ENCODE measurements at places on chromosomes 13 and 19.
A peak's percentile ranks its signal among the peaks of the same experiment; 100 is the strongest.

DNA sequence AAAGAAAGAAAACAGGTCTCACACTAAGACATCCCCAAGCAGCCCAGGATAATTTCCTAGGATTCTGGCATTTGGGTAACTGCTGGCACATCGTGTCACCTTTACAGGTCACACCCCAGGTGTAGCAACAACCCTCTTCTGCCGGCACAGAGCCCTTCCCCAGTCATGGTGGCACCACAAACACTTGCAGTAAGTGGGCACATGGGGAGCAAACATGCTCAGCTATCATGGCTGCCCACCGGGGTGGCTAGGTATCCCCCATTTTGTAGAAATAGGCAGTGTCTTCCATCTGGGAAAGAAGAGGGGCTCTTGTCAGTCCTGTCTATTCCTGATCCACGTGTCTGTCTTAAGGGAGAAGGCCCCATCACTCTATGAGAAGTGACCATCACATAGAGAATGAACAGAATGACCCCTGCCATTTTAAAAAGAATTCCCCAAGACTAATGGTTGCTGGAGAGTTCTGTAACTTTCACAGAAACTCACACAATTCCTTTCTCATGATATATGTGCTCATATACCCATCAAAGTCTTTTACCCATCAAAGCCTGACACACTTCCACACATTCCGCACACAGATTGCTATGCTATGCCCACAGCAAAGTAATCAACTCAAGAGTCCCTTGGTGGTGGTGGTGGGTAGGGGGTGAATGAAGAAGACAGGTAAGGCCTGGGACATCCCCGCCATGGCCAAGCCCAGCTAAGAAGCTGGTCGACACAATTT, 33.3 kb downstream of the BRD4 start:
- no peak for DNase-seq

DNA sequence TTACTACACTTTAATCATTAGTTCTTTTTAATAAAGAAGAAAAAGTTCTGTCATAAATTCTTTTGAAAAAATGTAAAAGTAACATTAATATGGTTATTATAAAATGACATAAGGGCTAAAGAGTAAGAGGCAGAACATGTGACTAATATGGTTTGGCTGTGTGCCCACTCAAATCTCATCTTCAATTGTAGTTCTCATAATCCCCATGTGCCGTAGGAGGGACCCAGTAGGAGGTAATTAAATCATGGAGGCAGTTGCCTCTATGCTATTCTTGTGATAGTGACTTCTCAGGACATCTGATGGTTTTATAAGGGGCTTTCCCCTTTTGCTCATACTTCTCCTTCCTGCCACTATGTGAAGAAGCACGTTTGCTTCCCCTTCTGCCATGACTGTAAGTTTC, 104.5 kb downstream of the UGGT2 start:
- no peak for DNase-seq

DNA sequence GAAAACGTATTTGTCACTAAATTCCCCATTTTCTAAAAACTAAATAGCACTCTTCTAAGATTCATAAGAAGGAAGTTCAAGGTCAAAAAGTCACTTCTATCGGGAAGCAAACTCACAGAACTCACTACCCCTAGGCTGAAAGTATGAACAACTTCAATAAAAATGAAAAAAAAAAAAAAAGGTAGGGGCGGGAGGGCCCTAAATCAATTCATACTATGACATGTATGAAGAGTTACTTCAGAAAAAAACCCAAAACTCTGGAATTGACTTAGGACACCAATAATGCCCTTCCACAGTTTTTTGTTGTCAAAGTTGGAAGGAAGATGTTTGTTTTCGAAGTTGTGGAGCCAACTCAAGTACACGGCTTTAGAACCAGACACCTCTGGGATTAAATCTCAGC, 1.1 kb downstream of the SUCLA2 start:
- DNase-seq = no peak

GRCh38 chr13:88623150-88623549, 952.0 kb downstream of the SLITRK5 start:
- DNase-seq = no peak

GRCh38 chr19:15123900-15124299, 16.7 kb downstream of the SYDE1 start:
- DNase-seq = no peak

DNA sequence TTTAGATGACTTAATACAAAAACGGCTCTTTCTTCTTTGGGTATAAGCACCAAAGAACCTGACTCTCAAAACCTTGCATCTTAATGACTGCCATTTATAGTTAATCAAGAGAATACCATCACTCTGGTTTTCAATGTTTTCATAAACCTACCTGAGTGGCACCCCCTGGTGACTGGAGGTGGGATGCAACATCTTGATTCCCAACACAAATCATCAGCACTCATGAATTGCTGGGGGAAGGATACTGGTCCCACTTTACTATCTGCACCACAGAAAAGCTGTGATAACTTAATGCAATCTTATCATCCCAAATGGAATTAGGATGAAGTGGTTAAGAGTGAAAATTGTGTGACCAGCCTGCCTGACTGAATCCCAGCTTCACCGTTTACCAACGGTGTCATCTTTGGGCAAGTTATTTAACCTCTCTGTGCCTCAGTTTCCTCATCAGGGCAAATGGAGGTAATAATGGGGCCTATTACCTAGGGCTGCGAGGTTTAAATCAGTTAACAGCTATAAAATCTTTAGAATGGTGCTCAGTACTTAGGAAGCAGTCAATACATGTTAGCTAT, 366.4 kb downstream of the KLF12 start:
- no peak for DNase-seq

DNA sequence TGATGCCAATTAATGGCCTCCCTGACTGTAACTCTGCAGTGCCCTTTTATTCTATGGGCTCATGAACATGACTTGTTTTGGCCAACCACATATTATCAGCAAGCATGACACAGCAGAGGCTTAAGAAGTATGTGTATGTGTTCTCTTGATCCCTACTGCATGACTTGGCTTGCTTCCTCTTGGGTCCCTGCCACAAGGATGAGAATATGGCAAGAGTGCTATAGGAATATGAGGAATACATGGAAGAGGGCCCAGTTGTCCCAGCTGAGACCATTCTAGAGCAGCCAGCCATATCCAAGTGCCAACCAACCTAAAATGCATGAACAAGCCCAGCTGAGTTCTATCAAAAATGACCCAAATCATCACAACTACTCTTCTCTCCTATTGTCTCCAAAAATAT, 576.7 kb upstream of the PCDH9 start:
- DNase-seq = no peak

GRCh38 chr19:10514211-10515145, 2.8 kb downstream of the S1PR5 start:
- no peak for DNase-seq

DNA sequence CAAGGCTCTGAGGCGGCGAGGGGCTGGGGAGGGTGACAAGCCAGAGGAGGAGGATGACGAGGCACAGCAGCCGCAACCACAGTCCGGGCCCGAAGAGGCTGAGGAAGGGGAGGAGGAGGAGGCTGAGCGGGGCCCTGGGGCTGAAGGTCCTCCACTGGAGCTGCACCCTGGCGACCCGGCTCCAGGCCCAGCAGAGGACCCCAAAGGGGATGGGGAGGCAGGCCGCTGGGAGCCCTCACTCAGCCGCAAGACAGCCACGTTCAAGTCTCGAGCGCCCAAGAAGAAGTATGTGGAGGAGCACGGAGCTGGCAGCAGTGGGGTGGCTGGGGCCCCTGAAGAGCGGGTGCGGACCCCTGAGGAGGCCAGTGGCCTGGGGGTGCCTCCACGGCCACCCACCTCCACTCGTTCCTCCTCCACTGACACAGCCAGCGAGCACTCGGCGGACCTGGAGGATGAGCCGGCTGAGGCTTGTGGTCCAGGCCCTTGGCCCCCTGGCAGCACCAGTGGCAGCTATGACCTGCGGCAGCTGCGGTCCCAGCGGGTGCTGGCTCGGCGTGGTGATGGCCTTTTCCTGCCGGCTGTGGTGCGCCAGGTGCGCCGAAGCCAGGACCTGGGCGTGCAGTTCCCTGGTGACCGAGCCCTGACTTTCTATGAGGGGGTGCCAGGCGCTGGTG, 2.9 kb downstream of the CIC start:
- DNase-seq = no peak

DNA sequence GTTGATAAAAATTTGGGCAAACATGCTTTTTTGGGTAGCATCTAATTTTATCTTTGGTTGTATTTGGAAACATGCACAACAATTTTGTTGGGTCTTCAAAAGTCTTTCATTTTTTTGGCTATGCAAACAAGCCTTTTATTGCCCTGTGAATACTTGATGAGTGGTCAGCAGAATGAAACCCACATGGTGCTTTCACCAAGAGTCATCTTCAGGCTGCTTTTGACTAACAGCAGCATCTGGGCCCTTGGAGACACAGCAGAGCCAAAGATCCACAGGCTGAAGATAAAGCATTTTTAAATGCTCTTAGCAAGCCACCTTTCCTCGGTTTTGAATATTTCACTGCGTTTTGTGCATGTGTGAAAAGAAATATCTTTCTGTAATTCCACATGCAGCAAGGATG, 154.9 kb downstream of the FGF9 start:
- no peak for DNase-seq

DNA sequence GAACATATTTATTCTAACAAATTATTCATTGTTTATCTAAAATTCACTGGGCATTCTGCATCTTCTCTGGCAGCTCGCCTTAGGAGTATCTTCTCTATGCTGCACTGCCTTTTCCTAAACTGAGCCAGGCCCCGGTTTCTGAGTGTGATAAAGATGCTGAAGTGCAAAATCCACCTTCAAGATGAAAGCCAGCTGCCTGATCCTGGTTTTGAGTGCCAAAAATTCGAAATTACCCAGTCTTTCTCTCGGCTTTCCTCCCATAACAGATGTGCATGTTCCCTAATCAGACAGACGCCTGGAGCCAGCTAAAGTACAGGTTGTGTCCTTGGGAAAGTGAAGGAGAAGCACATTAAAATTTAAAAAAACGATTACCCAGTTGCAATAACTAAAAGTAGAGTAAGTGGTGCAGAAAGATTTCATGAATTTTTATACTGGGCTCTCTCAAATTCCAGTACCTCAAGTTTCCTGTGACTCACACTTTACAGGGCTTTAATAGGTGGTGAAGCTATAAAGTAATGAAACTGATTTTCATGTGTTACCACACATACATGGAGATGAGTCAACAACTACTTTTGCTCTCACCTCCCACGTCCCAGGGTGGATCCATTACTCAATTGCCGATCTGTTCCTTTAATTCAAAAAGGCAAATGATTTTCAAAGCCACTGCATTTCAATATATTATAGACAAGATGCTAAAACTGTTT, 65.0 kb upstream of the GTF2F2 start:
- DNase-seq = no peak

DNA sequence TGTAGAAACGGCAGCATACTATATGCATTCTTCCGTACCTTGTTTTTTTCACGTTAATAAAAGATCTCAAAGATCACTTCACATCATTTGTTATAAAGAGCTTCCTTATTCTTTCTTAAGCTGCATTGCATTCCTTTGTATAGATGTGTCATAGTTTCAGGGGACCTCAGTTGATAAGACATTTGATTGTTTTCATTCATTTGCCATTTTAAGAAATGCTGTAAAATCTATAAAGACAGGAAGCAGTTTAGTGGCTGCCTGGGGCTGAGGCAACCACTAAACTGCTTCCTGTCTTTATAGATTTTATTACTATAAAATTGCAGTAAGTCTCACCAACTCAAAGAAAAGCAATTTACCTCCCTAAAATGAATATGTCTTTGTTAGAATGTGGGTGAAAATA, 59.4 kb downstream of the ZDHHC20 start:
- DNase-seq = no peak

GRCh38 chr19:39212375-39212742, 8.3 kb upstream of the SYCN start:
- DNase-seq = peak; percentile 5

Measured in stimulated activated CD8-positive, alpha-beta memory T cell treated with anti-CD3 and anti-CD28 coated beads, Interleukin-4, amount 100 ng/mL, for 1 hour (primary cell).